ENCODE measurements at places on chromosomes 3 and 15.
A peak's percentile ranks its signal among the peaks of the same experiment; 100 is the strongest.

- DNase-seq: no peak
Measured at GRCh38 chr3:15065550-15066007, 464 bp upstream of the MRPS25 start.

GRCh38 chr15:43872416-43873020, 45.7 kb downstream of the WDR76 start:
- peak; percentile 82 for DNase-seq

DNA sequence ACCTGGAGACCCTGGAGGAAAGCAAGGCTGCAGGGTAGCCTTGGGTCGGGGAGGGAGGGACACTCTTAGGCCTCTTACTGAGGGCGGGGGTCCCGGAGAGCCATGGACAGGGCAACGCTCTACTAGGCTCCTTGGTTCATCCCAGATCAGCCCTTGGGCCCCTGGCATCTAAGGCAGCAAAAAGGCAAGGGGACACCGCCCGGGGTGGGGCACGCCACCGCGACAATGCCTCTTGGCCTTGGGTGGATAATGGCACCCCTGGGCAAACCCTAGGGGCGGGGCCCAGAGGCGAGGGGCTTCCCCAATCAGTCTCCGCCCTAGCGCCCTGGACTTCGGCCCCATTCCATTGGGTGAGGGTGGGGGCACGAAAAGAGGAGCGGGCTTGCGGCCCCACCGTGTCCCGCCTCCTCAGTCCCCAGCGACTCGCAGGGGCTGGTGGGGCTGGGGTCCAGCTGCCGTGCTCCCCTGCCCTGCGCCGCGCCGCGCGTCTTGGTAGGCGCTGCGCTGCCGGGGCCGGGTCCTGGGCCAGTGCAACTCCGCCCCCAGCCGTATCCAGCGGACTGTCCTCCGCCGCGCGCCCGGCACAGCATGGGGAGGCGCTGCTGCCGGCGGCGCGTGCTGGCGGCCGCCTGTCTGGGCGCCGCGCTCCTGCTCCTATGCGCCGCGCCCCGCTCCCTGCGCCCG, at the start of gene CHST13:
TSS of gene CHST13 (plus strand) at position 411 of the 684 bp plus-strand sequence. CDS start at position 589, 178 bp downstream.
- peak; percentile 87 for DNase-seq

DNA sequence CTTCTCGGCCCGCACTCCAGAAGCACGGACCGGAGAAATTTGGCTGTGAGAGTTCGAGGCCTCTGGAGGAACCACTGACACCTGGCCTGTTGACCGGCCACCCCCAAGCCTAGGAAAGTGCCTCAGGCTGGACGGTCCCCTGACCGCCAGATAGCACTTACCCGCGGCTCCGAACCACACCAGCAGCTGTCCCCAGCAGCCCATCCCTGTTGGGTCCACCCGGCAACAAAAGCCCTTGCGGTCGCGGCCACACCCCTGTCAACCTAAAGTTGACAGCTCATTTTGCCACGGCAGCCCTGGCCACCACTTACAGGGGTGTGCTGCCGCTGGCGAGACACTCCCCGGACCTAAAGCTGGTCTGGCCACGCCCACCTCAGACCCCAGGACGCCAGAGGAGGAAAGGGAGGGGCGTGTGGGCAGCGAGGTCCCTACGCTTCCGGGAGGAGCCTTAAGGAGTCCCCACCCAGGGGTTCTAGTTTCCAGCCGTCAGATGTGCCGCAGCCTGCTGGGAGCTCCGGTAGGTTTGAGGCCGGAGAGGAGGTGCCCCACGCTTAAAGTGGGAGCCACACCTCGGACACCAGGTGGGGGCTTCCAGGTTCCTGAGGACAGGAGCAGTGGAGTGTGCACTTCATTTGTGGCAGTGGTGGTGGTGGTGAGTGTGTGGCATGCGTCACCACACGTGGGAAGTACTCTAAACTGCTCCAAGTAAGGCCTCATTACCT, at the start of gene LTK:
TSS of gene LTK (minus strand) at position 322 of the 722 bp plus-strand sequence. CDS start at position 204, 118 bp downstream.
- DNase-seq: peak; percentile 88

- DNase-seq: no peak
Measured at GRCh38 chr3:133967992-133968892, 61.5 kb downstream of the SLCO2A1 start.

GRCh38 chr3:19220311-19220710, 72.0 kb downstream of the KCNH8 start:
- no peak for DNase-seq

Data from hematopoietic multipotent progenitor cell treated with erythropoietin and hydrocortisone succinate and interleukin-3 and kit ligand, for 4 days (in vitro differentiated cells).